ENCODE measurements at places on chromosomes 13 and 19.

DNA sequence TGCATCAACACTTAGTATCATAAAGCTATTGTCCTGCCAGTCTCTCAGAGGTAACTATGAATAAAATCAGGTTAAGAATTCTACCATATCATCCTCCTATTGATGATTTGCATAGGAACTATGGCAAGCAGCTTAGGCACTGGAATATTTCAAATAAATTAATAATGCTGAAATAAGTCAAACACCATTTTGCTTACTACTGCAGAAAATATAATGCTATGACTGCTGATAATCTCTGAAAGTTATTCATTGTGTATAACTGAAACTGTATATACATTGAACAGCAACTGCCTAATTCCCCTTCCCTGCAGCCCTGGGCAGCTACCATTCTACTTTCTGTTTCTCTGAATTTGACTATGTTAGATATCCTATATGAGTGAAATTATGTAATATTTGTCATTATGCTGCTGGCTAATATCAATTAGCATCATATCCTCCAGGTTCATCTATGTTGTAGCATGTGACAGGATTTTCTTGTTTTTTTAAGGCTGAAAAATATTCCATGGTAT, 318.8 kb upstream of the SGCG start:
- no peak for DNase-seq

GRCh38 chr19:1441022-1441426, 2.8 kb downstream of the RPS15 start:
- no peak for DNase-seq

DNA sequence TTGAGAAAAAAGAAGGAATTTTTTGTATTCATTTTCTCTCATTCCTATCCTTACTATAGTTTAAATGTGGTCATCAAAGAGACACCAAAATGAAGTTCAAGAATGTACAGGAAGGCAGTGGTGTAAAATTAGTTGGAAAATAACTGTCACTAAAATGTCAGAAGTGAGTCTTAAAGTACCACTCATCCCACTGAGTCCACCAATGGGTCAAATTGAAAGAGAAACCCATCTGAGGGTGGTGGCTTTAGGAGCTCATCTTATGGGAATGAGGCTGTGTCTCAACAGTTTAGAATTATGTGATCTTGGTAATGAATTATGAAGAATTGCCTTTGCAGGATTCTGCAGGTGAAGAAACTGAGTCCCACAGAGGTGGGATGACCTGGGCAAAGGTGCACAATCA, 403.5 kb downstream of the FGF9 start:
- no peak for DNase-seq

GRCh38 chr19:29878973-29879654, 62.9 kb upstream of the URI1 start:
- no peak for DNase-seq

DNA sequence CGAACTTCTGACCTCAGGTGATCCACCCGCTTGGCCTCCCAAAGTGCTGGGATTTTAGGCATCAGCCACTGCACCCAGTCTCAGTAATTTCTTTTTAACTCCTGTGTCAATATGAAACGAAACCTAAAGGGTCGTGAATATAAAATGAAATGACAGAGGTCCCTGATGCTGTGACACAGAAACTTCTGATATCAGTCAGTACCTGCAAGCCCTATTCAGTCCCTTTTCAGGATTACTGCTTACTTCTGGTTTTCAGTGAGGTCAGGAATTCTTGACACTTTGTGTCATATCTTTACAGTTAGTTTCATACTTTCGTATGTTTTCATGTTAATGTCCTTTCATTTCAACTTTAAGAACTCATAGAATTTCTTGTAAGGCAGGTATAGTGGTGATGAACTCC, 58.7 kb downstream of the RNF17 start:
- peak; percentile 21 for DNase-seq

- DNase-seq: no peak
These were observed 59.8 kb downstream of the SPACA7 start for GRCh38 chr13:112435973-112436372.

- no peak for DNase-seq
These were observed 1222.6 kb downstream of the EFNB2 start for GRCh38 chr13:105312906-105313305.

GRCh38 chr13:25923217-25924085, 128.4 kb downstream of the SHISA2 start:
- no peak for DNase-seq

DNA sequence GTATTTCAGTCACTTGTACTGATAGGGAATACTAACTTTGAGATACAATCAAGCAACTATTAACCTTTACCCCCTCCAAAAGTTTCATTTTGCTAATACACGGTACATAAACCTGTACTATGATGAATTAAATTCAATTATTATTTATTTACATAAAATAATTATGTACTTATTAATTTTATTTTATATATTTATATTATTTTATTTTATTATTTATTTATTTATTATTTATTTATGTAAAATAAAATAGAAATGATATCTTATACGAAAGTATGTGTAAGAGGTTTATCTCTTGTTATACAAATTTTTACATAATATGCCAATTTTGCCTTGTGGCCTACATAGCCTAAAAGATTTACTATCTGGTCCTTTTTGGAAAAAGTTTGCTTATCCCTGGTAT, 564.3 kb downstream of the SLITRK5 start:
- DNase-seq: no peak

GRCh38 chr19:17414097-17414496, 5.8 kb upstream of the MVB12A start:
- DNase-seq: no peak

DNA sequence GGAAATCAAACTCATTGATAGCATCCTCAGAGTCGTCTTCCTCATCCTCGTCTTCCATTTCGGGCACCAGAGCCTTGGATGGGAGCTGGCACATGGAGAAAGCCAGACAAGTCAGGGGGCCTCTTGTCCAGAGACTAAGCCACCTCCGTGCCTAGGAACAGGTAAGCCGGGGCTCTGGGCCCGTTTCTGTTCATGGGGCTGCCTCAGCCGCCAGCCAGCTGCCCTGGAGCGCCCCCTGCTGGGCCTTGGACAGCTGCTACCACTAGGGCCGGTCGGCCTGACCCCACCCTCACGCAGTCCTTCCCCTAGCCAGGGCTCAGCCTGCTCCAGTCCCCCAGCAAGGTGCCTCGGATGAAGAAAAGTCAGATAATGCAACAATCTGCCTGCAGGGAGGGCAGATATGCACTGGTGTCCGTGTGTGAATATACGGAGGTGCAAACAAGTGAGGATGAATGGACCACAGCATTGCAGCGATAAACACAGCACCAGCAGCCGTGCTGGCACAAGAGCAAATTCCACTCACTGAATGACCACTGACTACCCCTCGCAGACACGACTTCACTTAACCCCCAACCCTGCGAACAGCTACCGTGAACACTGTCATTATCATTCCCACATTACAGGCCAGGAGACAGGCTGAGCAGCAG, 11.9 kb upstream of the PRKD2 start:
- peak; percentile 91 for DNase-seq

GRCh38 chr13:91101381-91101780, 246.1 kb upstream of the MIR17HG start:
- DNase-seq: no peak

- DNase-seq: no peak
These were observed 51.6 kb downstream of the SERP2 start for GRCh38 chr13:44425041-44425814.

- DNase-seq: no peak
These were observed 38.0 kb upstream of the DOCK9 start for GRCh38 chr13:99015606-99016490.

DNA sequence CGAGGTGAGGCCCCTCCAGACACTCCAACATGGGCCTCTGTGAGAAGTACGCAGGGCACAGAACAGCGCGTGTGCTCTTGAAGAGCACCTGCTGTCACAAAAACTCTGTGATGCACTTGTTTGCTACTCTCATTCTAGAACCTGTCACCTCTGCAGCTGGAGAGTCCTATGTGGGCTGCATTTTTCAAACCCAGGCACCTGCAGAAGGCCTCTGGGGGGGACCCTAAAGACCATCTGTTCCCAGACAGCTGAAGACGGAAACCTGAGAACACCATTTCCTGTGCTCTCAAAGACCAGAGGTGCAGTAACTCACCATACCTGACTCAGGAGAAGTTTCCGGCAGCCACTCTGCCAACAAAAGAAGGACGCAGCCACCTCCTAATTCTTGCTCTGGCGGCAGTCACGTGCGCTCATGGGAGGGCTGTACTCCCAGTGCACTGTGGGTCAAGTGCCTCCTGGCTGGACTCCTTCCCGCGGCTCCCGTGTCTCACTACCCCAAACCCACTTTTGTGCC, 28.1 kb downstream of the RANBP3 start:
- no peak for DNase-seq

GRCh38 chr13:33096886-33097605, 80.8 kb downstream of the KL start:
- DNase-seq: no peak

- no peak for DNase-seq
These were observed 1.9 kb downstream of the TBC1D17 start for GRCh38 chr19:49879243-49879963.

DNA sequence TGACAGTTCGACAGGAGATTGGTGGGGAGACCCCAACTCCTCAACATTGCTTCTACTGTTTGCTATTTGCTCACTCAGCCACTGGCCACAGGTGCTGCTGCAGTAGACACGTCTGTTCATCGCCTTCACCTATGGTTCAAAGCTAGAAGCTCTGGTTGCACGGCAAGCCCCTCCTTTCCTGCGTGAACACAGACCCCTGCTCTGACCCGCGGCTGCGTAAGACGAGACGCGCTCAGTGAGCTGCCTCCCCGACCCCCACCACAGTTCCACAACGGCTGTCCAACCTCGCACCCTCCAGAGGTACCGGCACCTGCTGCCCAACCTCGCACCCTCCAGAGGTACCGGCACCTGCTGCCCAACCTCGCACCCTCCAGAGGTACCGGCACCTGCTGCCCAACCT, 6.8 kb downstream of the RASA3 start:
- DNase-seq: no peak

DNA sequence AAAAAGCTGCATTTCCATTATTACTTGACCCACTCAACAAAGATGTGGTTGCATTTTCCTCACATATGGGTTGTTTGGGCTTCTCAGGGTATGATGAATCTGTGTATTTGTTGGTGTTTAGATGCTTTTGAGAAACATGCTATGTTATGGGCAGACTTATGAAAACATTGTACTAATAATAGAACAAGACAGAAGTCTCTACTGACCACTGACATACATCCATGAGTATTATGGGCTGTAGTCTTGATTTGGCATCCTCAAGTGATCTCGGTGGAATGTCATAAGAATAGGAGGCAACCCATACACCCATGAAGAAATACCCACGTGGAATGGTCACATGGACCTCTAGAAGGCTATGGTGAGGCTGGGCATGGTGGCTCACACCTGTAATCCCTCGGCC, 36.3 kb upstream of the ABCC4 start:
- no peak for DNase-seq

DNA sequence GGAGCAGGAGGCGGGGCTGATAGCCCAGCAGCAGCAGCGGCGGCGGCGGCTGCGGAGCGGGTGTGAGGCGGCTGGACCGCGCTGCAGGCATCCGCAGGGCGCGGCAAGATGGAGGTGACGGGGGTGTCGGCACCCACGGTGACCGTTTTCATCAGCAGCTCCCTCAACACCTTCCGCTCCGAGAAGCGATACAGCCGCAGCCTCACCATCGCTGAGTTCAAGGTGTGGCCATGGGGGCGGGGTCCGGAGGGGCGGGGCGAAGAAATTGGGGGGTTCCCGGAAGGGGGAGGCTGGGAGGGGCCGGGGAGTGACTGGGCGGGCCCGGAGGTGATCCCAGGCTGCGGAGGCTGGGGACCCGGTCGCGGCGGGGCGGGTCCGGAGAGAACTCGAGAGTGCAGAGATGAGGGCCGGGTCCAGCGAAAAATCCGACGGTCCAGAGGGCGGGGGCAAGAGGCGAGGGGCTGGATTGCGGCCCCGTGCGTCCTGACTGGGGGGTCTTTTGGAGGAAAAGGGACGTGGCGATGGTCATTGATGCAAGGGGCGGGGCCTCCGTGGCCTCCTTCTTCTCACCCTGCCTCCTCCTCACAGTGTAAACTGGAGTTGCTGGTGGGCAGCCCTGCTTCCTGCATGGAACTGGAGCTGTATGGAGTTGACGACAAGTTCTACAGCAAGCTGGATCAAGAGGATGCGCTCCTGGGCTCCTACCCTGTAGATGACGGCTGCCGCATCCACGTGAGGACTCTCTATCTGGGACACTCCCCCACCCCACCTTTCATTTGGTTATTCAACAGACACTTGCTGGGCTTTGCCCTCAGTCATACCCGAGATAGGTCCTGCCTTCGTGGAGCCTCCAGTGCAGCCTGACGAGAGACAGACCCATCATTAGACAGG, at the start of gene TBCB:
TBCB (plus strand) TSS at position 16 of the 891 bp plus-strand sequence; CDS start at position 109, 93 bp downstream.
- DNase-seq: peak; percentile 91

DNA sequence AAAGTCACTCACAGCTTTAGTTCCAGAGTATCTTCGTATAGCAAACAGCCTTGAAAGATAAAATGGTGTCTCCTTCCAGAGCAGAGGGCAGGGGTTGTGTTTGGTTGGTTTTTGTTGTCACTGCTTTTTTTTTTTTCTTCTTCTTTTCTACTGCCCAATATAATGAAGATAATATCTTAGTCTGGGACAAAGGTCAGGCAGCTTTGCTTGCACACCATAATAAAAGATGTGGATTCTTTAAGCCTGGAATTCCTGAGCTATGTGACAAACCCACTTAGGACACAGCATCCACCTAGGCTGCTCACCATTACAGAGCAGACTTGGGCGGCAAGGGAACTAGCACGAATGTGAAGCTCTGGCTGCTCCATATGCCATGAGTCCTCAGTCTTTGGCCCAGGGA, 165.6 kb upstream of the MIR17HG start:
- no peak for DNase-seq

DNA sequence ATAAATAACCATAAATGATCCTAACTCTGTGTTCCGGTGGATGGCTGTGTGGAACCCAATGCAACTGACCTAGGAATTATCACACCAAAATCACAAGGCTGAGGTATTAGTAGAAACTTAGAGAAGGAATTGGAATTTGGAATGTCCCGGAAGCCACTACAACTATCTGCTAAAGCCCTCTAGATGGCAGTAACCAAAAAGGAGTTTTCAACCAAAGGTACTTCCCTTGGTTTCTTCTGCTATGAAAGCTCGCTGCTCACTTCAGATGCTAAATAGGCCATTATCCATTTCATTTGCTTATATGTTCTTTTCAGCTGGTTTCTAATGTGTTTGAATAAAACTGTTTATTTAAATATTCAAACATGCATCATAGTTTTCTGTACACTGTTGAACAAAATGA, 1589.1 kb upstream of the SPRY2 start:
- DNase-seq: no peak

DNA sequence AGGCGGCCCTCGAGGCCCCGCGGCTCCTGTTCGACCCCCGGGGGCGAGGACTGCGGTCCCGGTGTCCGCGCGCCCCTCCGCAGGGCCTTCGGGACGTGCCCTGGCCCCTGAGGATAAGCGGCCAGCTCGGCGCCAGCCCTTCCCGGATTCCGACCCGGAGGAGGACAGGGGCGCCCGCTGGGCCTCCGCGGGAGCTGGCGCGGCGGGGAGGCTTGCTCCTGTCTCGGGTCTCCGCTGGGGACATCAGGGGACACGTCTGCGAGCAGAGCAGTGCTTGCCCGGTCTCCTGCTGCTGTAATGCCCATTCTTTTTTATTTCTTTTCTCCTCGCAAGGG, 829 bp downstream of the B3GLCT start:
- DNase-seq: peak; percentile 43

All from GM10248 (cell line).